ENCODE measurements at places on chromosomes 7 and 10.

GRCh38 chr10:90732581-90732980 lies 125.3 kb downstream of the HTR7 start:
- DNase-seq = no peak

DNA sequence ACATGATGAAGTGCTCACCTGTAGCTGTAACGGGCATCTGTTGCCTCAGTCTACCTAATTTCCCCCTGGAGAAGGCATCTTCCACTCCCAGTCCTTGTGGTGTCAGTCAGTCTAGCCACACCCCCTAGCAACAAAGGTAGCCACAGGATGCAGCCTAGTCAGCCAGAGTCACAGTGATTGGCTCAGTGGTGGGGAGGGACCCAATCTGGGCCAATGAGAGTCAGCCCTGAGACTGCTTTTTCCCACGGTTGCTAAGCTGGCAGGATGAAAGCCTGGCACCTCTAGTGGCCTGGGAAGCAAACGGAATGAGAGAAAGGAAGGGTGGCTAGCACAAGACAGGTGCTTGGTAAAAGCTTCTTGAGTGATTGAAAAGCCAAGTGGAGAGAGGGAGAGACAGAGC lies 118.6 kb downstream of the SH3PXD2A start:
- DNase-seq = no peak

DNA sequence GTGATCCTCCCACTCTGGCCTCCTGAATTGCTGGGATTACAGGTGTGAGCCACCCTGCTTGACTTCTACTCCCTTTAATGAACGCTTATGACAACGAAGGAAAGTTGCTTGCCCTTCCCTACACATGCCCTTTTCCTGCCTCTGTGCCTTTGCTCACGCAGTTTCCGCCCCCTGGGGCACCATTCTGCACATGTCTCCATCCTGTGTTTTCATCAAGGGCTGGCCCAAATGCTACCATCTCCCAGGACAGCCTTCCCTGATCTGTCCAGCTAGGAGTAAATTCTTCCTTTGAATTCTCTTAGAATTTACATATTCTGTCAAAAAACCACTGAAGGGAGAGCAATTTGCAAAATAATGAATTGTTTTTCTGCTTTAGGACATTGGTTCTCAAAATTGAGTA lies 50.0 kb upstream of the KMT2C start:
- no peak for DNase-seq

- no peak for DNase-seq
These were observed 12.4 kb upstream of the STRIP2 start for GRCh38 chr7:129421717-129422250.

DNA sequence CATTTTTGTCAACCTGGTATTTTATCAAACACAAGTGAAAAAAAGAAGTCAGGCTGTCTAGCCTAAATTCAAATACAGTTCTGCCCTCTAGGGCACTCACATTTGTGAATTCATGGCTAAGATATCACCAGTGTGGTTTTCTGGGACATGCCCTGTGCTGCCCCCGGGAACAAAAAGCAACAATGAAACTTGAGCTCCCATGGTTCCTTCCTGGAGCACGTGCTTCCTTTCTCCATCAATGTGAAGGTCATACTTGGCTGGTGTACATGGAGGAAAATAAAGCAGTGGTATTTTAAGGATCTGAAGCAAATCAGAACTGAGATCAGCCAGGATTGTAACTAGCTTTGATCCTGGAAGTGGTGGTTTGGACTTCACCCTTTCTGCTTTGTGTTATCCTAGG lies 128.9 kb upstream of the FRMD4A start:
- no peak for DNase-seq

DNA sequence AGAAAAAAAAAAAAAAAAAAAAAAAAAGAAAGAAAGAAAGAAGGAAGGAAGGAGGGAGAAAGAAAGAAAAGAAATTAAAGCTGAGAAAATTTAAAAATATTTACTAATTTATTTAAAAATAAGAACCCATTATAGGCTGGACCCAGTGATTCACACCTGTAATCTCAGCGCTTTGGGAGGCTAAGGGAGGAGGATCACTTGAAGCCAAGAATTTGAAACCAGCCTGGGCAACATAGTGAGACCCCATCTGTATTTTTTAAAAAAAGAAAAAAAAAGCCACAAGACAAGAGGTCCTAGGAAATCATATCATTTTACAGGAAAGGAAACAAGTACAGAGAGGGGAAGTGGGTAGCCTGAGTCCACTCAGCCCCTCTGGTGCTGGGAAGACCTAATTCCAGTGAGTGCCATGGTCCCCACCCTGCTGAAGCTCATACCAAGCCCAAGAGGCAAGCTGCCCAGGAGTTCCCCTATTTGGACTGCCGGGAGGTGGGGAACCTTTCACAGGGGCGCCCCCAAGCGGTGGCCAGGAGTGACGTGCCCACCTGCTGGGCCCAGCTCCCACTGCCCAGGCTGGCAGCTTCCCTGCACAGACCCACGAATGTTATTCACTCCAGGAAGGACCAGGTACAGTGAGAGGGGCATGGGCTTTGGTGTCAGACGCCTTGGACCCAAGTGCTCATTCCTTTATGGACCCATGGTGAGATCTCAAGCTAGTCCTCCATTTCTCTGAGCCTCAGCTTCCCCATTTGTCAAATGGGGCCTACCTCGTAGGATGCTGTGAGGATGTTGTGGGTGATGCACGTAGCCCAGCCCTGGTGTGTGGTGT lies 133.6 kb downstream of the ZMIZ1 start:
- no peak for DNase-seq

- no peak for DNase-seq
These were observed 80.6 kb downstream of the ORC5 start for GRCh38 chr7:104127204-104127603.

DNA sequence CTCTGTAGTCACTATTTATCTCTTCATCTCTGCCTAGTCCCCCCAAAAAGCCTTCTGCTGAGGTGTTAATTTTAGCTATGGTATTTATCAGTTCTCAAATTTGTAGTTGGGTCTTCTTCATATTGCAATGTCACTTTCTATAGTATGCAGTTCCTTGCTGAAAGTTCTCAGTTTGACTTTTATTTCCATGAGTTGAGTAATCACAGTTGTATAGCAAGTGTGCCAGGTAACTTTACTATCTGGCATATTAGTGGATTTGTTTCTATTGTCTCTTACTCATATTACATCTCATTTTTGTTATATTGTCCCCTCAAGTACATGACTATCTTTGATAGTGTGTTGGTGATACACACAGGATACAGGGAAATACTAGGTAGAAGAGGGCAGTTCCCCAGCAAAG lies 152.8 kb downstream of the CUBN start:
- DNase-seq = no peak

DNA sequence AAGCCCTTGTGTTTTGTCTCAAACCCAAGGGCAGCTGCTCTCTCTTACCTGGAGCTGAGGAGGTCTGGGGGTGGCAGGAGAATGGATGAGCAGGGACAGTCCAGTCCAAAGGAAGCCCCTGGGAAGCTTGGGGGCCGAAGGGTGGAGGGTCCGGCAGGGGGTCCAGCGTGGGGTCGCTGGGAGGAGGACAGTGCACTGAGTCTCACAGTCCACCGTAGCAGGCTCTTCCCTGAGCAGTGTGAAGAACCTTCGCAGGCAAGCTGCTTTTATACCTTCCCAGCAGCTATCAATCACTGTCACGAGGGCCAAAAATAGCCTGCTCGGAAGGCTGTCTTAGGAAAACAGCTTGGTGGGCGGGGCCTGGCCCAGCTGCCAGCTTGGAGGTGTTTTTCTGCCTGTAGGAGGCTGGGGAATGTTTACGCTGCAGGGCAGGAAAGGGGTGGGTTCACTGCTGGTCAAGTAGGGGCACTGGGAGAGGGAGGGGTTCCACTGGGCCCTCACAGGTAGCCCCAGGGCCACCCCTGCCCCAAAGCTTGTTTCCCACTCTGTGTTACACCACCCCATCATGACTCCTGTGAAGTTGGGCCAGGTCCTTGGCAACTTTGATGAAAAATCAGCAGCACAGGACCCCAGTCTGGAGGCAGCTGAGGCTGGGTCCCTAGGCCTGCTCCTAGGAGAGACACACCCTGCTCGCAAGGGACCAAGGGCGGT lies at the start of gene DEPP1:
DEPP1 (minus strand) TSS at position 240 of the 711 bp plus-strand sequence. CDS start 779 bp downstream, outside the sequence.
- no peak for DNase-seq

DNA sequence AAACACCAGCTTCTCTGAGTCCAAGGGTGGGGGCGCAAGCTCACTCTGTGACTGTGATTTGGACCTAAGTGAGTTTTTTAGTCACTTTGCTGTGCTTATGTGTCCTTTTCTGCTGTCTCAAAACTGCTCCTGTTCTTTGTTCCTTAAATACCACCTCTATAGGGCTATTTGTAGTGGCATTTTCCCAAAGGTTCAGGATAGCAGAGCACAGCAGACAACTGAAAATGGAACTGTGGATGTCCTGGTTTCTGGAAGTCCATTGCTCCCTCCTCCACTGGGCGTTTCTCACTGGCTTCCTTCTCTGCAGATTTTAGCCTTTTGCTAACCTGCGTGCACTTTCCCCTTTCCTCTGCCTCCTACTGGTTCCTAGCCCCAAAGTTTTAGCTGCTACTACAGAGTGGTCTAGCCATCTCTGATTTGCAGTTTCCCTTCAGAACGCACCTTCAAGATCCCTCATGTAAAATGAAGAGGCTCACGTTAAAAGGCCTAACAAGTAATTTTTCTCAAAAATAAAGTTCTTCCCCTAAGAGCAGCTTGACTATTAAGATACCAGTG lies 25.6 kb downstream of the BLVRA start:
- DNase-seq = no peak

DNA sequence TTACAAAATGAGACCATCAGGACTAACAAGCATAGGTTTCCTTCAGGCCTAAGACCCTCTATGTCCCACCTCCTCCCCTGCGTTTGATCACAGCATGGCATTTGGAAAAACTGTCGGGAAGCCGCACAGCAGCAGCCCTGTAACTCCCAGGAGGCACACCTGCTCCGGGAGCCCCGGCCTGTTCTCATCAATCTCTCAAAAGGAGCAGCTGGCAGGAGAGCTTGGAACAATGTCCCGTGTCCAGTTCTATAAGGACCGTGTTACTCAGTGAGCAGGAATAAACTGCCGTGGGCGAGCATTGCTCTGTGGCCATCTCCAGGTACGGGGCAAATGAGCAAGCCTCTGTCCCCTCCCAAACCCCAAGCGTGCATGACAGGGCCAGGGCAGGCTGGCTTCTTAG lies 236.9 kb downstream of the SFMBT2 start:
- no peak for DNase-seq

GRCh38 chr10:13712476-13712836 lies 125.7 kb downstream of the PRPF18 start:
- no peak for DNase-seq

DNA sequence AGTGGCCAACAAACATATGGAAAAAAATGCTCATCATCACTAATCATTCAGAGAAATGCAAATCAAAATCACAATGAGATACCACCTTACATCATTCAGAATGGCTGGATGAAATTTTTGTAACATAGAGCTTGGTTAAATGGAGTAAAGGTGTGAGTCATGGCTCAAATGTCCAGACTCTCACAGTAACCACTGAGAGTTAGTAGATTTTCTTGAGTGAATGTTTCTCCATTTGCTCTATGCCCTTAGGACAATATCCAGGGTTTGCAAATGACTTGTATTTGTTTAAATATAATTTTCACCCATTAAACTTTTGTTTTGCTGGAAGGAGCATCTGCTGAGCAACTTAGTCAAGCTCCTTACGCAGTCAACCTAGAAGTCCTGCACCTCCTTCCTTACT lies 967.2 kb downstream of the XPNPEP1 start:
- no peak for DNase-seq

GRCh38 chr7:20249376-20249775 lies 32.2 kb upstream of the MACC1 start:
- no peak for DNase-seq

GRCh38 chr10:95835149-95835860 lies 72.5 kb upstream of the CC2D2B start:
- DNase-seq = no peak

GRCh38 chr7:155645662-155646061 lies 1.2 kb downstream of the RBM33 start:
- no peak for DNase-seq

GRCh38 chr10:93515071-93516005 lies 18.9 kb downstream of the CEP55 start:
- no peak for DNase-seq
